ENCODE measurements at places on chromosomes 6 and 20.

DNA sequence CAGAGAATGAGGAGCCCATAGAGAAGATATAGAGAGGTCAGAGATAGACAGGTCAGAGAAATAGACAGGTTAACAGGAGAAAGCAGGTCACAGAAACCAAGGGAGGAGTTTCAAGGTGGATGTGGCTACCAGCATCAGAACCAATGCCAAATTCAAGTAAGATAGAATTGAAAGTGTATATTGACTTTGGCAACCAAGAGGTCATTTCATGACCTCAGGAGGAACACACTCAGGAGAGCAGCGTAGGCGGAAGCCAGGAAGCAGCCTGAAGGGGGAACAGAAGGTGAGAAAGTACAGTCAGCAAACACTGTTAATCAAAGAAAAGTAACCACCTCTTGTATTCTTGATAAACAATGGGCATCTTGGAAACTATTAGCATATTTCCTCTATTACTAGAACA is 33.9 kb upstream of the ALDH8A1 start:
- no peak for DNase-seq

DNA sequence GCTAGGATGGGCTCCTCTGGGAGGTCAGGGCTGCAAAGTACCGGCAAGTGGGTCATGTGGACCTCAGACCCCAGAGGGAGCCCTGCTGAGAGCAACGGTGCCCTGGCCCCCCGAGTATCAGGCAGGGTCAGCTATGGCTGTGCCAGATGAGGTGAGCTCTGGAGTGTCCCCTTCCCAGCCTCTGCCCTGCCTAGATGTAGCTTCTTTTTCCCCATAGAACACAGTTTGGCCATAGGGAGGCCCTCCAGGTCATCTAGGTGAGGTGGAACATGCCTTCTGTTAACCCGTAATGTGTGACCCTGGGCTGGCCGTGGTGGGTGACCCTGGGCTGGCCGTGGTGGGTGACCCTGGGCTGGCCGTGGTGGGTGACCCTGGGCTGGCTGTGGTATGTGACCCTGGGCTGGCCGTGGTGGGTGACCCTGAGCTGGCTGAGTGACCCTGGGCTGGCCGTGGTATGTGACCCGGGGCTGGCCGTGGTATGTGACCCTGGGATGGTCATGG is 21.2 kb upstream of the PCMTD2 start:
- no peak for DNase-seq

GRCh38 chr20:47244451-47244850 is 112.0 kb downstream of the ZMYND8 start:
- DNase-seq: no peak

- no peak for DNase-seq
These were observed 315.9 kb downstream of the TFAP2A start for GRCh38 chr6:10098756-10099528.

DNA sequence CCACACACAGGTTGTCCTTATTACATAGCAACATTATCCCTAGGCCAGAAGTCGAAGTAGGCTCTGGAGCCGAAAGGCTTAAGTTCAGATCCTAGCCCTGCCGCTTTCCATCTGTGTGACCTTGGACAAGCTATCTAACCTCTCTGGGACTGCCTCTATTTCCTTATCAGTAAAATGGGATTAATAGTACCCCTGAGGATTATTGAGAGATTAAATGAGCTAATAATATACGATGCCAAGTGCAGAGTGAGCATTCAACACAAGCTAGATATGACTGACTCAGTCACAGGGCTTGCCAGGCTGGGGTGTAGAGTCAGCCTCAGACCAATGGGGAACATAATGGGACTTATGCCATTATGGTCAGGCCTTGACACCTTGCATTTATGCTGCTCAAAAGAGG is 8.9 kb upstream of the SPATA2 start:
- no peak for DNase-seq

DNA sequence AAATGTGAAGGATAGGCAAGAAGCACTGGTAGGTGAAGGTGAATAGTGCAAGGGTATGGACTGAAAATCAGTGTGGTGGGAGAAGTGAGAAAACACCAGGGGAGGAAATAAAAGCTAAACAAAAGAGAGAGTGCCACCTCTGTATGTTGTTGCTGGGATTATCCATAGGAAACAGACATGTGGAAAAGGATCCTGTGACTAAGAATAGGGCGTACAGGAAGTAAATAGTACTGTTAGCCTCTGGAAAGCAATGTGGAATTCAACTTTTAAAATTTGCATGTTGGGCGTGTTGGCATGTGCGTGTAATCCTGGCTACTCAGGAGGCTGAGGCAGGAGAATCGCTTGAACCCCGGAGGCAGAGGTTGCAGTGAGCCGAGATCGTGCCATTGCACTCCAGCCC is 661.7 kb downstream of the KIF16B start:
- DNase-seq: no peak

GRCh38 chr6:22042706-22043105 is 254.1 kb downstream of the PRL start:
- DNase-seq: no peak

DNA sequence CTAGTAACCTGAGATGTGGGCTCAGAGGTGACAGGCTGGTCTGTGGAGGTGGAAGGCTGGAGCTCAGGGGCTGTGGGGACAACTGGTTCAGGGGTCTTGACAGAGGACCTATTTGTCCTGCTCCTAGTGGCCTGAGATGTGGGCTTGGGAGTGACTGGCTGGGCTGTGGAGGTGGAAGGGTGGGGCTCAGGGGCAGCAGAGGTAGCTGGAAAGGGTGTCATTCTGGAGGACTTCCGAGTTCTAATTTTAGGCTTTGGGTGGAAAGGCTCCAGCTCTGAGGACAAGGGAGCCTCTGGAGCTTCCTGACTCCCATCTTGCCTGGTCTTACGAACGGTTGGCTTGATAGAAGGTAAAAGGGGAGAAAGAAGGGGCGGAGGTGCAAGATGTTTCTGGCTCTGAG is 11.5 kb downstream of the MDC1 start:
- DNase-seq: no peak

DNA sequence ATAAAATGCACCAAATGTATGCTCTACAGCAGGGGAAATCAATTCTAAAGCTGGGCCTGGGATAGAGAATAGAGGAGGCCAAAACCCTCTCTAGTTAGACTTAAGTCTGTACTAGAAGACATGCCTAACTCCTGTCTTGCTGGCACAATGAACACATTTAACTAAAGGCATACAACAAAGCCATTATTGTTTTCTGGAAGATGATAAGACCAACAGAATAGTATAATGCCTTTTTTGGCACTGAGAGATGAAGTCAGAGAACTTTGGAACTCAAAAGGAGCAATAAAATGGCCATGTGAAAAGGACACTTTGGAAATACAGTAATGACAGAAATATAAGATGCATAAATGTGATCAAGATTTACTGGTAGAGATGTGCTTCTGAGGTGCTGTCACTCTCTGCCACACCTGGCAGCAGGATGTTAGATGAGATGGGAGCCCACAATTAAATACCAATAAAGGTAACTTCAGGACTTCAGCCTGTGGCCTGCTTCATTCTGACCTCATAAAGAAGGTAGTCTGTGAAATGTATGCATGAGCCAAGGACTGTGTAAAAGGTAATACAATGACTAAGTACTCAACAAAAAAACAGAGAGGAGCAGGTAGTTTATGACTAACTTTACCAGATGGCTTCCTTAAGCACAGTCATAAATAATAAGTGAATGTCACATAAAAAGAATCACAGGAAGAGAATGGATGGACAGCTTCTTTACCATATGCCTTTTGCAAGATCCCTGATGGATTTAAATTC is 333.4 kb downstream of the BCKDHB start:
- DNase-seq: no peak

- DNase-seq: peak; percentile 91
These were observed 282.6 kb upstream of the ID4 start for GRCh38 chr6:19554356-19555225.

DNA sequence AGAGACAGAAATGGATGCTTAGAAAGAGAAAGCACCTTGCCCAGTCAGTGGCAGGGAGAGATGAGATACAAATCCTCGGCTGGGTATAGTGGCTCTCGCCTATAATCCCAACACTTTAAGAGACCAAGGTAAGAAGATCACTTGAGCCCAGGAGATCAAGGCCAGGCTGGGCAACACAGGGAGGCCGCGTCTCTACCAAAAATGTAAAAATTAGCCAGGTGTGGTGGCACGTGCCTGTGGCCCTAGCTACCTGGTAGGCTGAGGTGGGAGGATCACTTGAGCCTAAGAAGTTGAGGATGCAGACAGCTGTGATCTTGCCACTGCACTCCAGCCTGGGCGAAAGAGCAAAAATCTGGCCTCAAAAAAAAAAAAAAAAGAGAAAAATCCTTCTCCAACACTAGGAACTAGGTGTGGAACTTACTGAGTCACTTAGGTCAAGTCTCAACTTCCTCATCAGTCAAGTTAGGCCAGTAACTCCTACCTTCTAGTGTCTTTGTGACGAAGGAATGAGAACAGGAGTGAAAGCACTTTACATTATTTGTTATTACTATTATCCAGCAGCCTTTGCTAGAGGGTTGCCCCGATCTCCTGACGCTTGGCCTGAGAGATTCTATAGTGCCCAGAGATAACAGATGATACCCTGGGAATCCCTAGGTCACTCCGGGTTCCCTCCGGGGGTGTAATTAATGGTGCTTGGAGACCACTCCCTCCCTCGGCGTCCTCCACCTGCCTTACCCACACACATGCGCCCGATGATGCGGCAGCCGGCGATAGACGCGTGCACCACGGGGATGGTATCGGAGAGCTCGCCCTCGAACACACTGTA is 918 bp downstream of the EIF6 start:
- DNase-seq: no peak

GRCh38 chr6:148445620-148446019 is 103.0 kb downstream of the SASH1 start:
- DNase-seq: no peak

GRCh38 chr6:2877960-2878359 is 25.1 kb downstream of the SERPINB9 start:
- no peak for DNase-seq

GRCh38 chr6:151437401-151437800 is 14.5 kb downstream of the RMND1 start:
- no peak for DNase-seq

DNA sequence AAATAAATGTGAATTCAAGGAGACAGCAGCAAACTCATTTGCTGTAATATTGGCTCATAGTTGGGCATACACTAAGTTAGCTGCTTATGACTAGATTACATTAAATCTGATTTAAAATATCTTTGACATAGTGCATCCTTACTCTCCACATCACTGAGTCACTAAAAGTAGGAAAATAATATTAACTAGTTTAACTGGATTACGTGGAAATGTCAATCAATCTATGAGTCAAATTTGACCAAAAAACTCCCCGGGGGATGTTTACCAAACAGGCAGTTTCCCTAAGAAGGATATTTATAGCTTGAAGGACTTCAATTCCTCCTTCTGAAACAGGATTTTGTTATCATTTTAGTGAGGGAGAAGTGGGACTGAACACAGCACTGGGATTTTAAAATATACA is 366.5 kb downstream of the ESR1 start:
- DNase-seq: no peak

GRCh38 chr6:106823732-106824351 is 150.7 kb downstream of the CD24 start:
- no peak for DNase-seq

Data from NCI-H2081 (cell line).